ENCODE measurements at places on chromosomes 4 and X.

GRCh38 chr4:151202851-151203455, 74.0 kb upstream of the PRSS48 start:
- no peak for DNase-seq

DNA sequence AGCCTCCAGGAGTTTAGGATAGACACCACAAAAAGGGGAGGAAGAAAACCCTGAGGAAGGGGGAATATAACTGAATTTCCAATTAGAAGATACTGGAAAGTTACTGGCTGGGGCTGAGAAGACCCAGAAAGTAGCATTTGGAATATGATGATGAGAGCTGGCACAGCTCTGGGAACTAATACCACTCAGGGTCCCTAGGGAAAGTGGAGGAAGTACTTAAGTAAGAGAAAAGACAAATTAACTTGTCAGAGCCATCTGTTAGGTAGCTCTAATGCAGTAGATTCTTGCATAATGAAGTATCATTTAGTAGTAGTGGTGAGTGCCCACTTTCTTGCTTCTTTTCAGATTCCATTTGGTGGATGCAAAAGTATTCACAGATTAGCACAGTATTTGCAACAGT, 90.8 kb upstream of the TSPAN5 start:
- DNase-seq = no peak

DNA sequence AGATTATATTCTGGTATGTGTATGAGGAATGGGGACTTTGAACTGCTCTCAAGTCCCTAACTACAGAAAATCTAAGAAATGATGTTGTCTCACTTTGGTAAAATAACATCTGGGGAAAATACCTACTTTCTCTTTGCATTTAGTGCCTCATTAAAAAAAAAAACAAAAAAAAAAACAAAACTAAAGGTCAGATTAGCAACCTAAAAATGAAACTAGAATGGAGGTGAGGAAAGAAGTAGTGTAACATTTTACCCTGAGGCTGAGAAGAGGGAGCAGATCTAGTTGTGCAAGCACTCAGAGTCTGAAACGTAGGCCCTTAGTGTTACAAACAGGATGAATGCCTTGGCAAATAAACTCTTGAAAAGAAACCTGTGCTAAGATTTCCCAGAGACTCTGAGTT, 56.0 kb downstream of the VGLL1 start:
- DNase-seq = peak; percentile 22

DNA sequence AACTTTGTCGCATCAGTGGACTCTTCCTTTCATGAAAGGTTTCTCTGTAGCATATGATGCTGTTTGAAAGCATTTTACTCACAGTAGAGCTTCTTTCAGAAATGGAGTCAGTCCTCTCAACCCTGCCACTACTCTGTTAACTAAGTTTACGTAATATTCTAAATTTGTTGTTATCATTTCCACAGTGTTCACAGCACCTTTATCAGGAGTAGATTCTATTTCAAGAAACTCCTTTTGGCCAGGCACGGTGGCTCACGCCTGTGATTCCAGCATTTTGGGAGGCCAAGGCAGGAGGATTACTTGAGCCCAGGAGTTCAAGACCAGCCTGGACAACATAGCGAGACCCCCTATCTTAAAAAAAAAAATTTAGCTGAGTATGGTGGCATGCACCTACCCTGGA, 90.0 kb downstream of the KDM6A start:
- DNase-seq = no peak

DNA sequence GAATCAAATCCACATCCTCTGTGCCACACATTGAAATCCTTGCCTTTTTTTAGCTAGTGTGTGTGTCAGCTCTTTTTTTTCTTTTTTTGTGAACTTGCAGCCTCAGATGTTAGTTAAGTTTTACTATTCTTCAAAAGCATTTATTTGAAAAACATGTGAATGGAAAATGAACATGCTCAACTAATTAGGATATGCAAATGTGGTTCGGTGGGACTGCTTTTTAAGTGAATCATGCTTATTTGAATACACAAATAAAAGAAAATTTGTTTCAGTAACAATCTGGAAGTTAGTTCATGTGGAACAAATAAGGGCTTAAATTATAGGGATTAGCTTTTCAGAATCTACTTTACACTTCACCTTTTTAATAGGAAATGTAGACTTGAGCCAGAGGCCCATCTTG, 751.5 kb upstream of the FAM241A start:
- DNase-seq = no peak

DNA sequence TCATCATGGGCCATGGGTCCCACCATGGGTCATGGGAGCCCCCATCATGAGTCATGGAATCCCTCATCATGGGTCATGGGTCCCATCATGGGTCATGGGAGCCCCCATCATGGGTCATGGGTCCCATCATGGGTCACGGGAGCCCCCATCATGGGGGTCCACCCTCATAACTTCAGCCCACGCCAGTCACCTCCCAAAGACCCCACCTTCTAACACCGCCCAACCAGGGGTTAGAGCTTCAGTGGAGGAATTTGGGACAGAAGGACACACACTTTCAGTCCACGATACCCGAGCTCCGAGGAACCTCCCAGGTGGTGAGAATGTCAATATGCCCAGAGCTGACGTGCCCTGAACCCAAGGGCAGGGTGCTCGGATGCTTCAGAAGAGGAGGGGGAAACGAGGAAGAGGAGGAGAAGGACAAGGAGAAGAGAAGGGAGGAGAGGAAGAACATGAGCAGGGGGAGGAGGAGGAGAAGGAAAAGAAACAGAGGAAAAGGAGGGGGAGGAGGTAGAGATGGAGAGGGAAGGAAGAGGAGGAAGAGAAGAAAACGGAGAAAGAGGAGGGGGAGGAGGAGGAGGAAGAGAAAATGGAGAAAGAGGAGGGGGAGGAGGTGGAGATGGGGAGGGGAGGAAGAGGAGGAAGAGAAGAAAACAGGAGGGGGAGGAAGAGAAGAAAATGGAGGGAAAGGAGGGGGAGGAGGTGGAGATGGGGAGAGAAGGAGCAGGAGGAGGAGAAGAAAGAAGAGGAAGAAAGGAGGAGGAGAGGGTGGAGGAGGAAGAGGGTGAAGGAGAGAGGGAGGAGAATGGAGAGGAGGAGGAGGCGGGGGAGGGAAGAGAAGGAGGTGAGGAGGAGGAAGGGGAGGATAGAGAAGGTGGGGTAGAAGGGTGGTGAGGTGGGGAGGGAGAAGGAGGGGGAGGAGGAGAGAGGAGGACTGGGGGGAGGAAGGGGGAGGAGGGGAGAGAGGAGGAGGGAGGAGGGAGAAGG, 17.7 kb downstream of the IL3RA start:
- DNase-seq = no peak
